ENCODE measurements at places on chromosomes 3 and 15.

GRCh38 chr3:88259045-88259444 lies 109.3 kb downstream of the C3orf38 start:
- ATAC-seq, result no peak

GRCh38 chr3:100400419-100400779 lies 490 bp downstream of the TOMM70 start:
- ATAC-seq, result peak; percentile 25

DNA sequence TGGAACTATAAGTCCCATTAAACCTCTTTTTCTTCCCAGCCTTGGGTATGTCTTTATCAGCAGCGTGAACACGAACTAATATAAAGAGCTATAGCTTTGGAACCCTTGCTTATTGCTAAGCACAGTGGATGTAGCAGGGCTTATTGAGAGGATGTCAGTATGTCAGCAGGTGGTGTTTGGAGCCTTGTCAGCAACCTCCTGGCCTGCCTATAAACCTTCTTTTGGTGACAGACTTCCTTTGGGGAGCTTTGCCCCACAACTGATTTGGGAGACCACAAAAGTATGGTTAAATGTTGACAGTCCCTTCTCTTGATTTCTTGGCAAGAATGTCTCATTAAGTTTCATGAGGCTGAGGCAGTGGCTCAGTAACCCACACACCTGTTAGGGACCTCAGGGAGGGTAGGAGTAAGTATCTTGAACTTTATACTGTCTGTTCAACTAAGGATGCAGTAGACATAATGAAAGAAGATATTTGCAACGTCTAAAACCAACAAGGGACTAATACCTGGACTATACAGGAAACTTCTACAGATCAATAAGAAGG lies 14.8 kb downstream of the CCNDBP1 start:
- ATAC-seq, result no peak

DNA sequence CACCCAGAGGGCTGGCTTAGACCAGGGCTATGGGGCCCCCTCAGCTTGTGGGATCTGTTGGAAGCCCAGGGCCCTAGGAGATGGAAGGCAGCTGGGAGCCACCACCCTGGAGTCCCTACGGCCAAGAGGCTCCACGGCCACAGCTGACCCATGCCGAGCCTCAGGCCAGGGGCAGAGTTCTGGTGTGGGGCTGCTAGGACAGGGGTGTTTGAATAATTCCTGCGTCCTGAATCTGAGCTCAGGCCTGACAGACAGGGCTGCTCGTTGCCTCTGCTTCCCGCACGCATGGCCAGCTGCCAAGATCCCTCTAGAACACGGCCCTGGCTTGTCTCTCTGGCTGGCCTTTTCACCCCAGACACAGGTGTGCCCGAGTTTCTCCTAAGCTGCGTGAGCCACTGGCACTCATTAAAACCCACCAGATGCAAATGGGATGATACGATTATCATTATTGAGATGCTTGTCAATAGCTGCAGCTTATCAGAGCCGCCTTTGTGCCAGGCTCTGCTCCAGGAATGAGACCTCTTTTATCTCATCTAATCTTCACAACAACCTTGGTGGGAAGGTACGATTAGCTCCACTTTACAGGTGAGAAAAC lies 70.2 kb downstream of the EFCAB12 start:
- no peak for ATAC-seq

DNA sequence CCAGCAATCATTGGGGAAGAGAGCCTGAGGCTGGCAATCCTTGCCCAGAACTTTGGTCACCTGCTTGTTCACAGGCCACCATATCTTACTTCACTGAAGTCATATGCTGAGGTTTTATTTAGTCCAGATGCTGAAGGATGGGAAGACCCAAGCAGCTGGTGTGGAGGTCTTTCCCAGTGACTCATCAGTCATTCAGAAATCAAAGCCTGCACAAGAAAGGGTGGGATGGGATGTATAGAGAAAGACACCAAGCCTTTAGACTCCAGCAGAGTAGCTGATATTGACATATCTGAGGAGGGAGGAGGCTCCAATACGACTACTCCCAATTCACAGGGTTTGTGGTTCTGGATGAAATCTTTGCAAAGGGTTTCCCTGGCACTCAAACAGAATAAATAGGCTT lies 13.0 kb upstream of the PHLDB2 start:
- no peak for ATAC-seq

- ATAC-seq, result no peak
Measured at GRCh38 chr15:69035205-69035917, 20.9 kb downstream of the NOX5 start.

DNA sequence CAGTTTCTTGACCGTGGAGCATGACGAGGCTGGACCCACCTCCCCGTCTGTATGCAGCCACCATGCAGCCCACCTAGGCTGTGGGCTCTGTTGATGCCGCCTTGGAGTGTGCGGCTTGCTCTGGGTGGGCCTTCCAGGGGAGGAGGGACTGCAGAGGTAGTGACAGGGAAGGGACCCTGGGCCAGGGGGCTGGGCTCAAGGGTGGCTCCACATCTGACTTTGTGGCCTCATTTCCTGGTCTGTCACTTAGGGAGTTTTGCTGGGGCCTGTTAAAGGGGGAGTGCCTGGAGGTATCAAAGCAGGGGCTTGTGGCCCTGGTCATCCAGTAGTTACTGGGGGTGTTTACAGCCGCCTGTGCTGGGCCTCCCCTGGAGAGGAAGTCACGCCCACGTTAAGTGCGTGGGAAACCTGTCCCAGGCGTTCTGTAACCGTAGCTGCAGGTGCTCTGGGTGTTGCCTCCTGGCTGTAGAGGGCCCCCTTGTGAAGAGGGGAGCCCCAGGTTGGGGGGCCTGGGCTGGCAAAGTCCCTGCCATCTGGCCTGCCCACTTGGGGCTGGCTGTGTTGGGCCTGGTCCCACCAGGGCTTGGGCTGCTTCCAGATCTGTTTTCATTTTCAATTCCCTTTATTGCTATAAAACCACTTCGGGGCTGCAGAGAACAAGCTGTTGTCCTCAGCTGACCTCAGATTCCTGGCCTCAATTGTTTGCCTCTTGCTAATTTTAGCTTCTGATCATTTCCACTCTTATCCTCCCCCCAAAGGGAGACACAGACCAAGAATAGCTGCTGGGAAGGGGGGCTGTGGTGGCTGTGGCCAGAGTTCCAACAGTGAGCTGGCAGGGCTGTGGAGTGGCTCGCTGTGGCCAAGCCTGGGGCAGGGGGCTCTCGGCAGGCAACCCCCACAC lies 26.5 kb downstream of the KLF13 start:
- peak; percentile 90 for ATAC-seq

- no peak for ATAC-seq
Measured at GRCh38 chr3:38122712-38123290, 14.1 kb downstream of the ACAA1 start.

- ATAC-seq, result peak; percentile 82
Measured at GRCh38 chr3:51796854-51797253, 17.8 kb upstream of the IQCF6 start.

- no peak for ATAC-seq
Measured at GRCh38 chr3:119731560-119732343, 28.9 kb downstream of the CFAP91 start.

DNA sequence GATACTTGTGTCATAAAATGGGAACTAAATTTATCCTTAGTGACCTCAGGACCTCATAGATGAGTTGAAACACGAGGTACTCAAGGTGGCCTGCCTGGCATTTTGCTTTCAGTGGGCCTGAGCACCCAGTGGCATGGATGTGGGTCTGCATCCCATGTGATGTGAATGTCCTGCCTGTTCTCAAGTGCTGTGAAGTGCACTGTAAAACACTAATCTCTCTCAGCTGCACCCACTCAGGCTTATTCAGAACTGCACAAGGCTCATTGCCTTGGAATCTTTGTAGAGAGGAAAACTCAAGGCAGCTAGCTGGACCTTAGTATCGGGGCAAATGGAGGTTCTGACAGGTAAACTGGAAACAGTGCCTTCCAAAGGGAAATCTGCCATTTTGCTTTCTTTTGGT lies 767.0 kb downstream of the TUSC7 start:
- no peak for ATAC-seq

DNA sequence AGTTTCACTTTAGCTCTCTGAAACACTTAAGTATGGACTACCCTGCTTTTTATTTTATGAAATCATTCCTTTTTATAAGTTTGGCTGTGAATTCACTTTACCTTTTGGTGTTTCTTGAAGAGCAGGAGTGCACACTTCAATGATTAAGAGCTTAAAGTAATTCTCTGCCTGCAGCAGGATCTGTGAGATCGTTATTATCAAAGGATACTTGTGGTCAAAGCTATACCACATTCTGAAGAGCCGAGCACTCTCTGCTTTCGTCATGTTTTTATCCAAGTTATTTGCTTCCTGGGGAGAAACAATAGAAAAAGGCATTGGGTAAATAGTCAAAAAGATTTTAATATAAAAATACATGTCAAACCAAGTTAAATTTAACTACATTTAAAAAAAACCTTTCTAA lies 243.7 kb downstream of the CHST2 start:
- ATAC-seq, result no peak

DNA sequence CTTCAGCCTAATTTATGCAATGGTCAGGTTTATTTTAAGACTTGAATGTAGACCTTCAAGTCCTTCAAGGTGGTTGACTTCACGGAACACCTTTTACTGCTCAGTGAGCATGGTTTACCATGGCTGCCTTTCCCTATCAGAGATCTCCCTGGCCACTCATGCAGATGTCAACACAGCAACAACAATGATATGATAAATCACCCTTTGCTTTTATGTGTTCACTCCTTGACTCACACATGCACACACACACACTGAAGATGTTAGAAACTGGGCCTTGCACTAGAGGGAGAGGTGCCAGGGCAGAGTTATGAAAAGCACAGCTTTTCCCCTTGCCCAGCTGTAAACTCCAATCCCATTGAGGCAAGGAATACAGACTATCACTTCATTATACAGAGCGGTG lies 134.4 kb downstream of the WNT5A start:
- no peak for ATAC-seq

DNA sequence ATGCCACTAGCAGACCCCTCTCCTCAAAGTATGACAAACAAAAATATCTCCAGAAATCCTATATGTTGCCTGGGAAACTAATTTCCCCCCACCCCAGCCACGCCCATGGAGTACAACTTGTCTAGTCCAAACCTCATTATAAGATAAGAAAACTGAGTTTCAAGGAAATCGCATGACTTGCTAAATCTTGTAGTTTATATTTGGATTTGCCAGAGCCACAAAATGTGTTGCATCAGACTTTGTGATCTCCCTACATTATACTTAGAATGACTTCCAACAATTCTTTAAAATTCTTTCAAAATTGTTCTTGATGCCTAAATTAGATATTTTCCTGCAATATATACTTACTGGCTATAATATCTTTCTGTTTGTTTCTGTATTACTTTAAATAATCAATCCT lies 1034.4 kb downstream of the IGSF11 start:
- no peak for ATAC-seq

DNA sequence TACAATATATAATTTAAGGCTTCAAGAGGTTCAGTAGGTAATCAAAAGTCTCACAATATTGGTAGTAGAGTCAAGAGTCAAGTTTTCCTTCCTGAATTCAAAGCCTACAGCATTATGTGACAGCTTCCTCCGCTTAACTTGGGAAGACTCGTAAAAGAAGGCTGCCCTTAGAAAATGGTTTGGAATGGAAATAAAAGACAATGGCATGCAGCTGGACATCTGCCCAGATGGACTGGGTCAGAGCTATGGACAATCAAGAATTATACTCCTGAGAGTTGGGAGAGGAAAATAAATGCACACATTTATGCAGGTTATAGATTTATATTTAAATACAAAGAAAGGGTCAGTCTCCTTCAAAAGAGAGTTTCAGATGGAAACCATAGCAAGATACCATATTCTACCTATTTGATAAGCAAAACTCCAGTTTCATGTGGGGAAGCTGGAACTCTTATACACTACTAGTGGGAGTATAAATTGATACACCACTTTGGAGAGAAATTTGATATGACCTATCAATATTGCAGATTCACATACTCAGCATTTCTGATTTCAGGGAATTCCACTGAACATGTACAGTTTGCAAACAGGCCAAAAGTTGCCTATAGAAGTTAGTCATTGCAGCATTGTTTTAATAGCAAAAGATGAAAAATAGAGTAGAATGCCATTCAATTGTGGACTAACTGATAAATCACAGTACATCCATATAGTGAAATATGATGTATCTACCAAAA lies 6.1 kb downstream of the CRYBG3 start:
- ATAC-seq, result no peak

GRCh38 chr3:14146381-14147065 lies 21.7 kb downstream of the TMEM43 start:
- ATAC-seq, result no peak

DNA sequence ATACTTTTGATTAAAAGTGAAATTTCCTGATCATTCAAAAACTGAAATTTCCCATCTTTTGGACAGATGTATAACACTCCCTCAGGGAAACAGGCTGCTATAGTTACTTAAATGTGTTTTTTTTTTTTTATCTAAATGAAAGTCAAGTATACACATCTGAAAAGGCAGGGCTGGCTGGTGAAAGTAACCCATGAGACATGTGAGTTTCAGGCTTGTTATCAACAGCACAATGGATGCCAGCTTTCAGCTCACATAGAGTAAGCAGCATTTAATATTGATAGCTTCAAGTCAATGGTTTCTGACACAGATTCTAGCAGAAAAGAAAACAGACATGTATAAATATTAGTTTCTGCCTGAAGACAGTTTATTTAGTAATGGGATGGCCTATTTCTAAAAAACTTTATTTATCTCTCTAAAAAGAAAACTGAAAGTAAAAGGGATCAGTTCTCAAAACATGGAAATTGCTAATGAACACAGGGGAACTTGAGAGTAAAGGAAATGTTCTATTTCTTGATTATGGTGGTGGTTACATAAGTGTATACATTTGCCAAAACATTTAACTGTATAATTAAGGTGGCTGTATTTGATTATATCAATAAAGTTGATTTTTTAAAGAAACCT lies 89.7 kb upstream of the CMC1 start:
- ATAC-seq, result no peak

DNA sequence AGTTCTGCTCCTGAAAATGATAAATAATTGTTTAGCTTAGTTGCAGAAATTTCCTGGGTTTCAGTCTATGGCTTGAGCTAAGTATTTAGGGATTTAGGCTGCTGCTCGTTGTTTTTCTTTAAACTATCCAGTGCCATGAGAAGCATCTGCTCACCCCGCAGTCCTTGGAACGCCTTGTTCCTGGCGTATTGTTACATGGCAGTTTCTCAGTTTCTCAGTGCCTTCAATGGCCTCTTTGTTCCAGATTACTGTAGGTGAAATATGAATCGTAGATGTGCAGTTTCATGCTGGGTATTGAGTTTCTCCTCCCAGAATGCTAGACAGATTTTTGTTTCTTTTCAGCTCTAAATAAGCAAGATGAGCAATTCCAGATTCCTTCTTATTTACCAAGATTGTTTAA lies 269.5 kb upstream of the GBE1 start:
- ATAC-seq, result no peak

DNA sequence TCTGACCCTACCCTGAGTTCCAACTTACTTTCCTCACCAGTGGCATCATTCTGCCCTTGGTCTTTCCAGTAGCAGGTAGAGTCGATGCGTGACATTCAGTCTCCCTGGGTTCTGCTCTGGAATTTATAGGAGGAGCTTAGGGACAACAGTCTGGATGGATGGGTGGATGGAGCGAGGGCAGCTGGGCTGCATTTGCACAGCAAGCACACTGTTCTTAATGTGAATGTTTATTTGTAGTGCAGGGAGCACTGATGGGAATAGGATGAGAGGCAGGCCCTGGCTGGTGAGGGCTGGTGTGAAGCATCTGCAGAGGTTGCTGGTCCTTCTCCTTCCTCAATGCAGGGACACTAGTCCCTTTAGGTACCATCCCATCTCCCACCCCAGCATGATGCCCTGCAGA lies 176.2 kb downstream of the EPHB1 start:
- ATAC-seq, result no peak

Measured in stimulated activated memory B cell treated with anti-CD40 and anti-IgM and Interleukin-4, amounts not matched to agents 10 μg/mL and 1 μg/mL and 100 μg/mL, for 72 hours (primary cell).